Immature natural killer cell (primary cell): ENCODE measurements at places on chromosomes 6 and 20. TPM values are rescaled to one million over a fixed set of nuclear protein-coding genes. Genes with fewer than 3 reads are reported as not detected.

TMEM200A gene
- polyA plus RNA-seq: 1.0 TPM

MUC22 gene
- polyA plus RNA-seq: not detected

FAXC gene
- not detected for polyA plus RNA-seq

NOX3 gene
- polyA plus RNA-seq: not detected

GSTA1 gene
- not detected for polyA plus RNA-seq

FNDC1 gene
- not detected for polyA plus RNA-seq

C20orf204 gene
- not detected for polyA plus RNA-seq

BMP2 gene
- 1.2 TPM for polyA plus RNA-seq

SLPI gene
- polyA plus RNA-seq: not detected

HTR1B gene
- polyA plus RNA-seq: not detected

BPI gene
- not detected for polyA plus RNA-seq

NHLRC1 gene
- 4.4 TPM for polyA plus RNA-seq

TREM1 gene
- 2.8 TPM for polyA plus RNA-seq

TEAD3 gene
- polyA plus RNA-seq: not detected

PSORS1C2 gene
- polyA plus RNA-seq: not detected

IL17A gene
- not detected for polyA plus RNA-seq

MAS1 gene
- not detected for polyA plus RNA-seq

LCA5 gene
- not detected for polyA plus RNA-seq

NFYA gene
- 20.5 TPM for polyA plus RNA-seq

HLA-DOA gene
- polyA plus RNA-seq: 5.2 TPM

UST gene
- 6.3 TPM for polyA plus RNA-seq

CLIC5 gene
- polyA plus RNA-seq: not detected

KCNG1 gene
- not detected for polyA plus RNA-seq

GJA1 gene
- not detected for polyA plus RNA-seq

APCDD1L gene
- not detected for polyA plus RNA-seq

OCSTAMP gene
- polyA plus RNA-seq: not detected

HDGFL1 gene
- not detected for polyA plus RNA-seq

EMILIN3 gene
- polyA plus RNA-seq: not detected

PREP gene
- polyA plus RNA-seq: 52.1 TPM

PKIB gene
- 5.0 TPM for polyA plus RNA-seq

EEF1A2 gene
- polyA plus RNA-seq: not detected

ZFP57 gene
- polyA plus RNA-seq: 9.0 TPM

FOXQ1 gene
- polyA plus RNA-seq: not detected

AP5S1 gene
- polyA plus RNA-seq: 17.4 TPM

MACROD2 gene
- polyA plus RNA-seq: not detected

PNRC1 gene
- polyA plus RNA-seq: 255 TPM

COL21A1 gene
- polyA plus RNA-seq: not detected

HLA-DRB5 gene
- 3.0 TPM for polyA plus RNA-seq

IP6K3 gene
- not detected for polyA plus RNA-seq

RPP40 gene
- 8.8 TPM for polyA plus RNA-seq

TMEM217 gene
- polyA plus RNA-seq: 0.23 TPM

GMNN gene
- polyA plus RNA-seq: 5.1 TPM

BTN1A1 gene
- not detected for polyA plus RNA-seq

ARFGEF3 gene
- polyA plus RNA-seq: not detected

FAM83B gene
- polyA plus RNA-seq: not detected
